NCI-H1930 (cell line): ENCODE measurements at places on chromosomes 6 and 20.

GRCh38 chr6:24522228-24523176 lies 27.7 kb downstream of the ALDH5A1 start:
- no peak for DNase-seq

DNA sequence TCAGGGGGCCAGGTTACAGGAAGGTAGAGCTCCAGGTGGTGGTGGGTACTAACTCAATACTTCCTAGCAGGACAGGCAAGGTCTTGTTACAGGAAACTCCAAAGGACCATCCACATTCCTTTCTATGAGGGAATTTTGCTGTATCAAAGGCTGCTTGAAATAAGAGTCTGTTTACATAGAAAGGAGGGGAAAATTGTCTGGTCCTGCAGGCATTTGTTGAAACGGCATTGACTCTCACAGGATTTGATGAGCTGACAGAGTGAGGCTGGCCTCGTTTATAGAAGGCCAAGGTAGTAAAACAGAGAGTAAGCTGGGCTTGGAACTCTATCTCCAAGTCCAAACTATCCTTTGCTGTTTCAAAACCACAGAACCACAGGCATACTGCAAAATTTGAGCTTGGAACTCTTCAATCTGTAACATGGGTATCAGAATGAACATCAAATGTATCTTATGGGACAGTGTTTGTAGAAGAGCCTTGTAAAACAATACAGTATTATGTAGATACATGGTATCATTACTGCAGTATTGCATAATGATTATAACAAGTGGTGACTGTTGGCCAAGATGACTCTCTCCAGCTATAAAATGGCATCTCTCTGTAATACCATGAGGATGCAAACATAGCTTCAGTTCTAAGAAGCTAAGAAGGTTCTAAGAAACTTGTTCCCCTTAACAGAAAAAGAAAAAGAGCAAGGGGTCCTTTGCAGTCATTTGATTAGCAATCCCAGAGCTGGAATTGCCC lies 61.5 kb downstream of the TRAM2 start:
- no peak for DNase-seq

DNA sequence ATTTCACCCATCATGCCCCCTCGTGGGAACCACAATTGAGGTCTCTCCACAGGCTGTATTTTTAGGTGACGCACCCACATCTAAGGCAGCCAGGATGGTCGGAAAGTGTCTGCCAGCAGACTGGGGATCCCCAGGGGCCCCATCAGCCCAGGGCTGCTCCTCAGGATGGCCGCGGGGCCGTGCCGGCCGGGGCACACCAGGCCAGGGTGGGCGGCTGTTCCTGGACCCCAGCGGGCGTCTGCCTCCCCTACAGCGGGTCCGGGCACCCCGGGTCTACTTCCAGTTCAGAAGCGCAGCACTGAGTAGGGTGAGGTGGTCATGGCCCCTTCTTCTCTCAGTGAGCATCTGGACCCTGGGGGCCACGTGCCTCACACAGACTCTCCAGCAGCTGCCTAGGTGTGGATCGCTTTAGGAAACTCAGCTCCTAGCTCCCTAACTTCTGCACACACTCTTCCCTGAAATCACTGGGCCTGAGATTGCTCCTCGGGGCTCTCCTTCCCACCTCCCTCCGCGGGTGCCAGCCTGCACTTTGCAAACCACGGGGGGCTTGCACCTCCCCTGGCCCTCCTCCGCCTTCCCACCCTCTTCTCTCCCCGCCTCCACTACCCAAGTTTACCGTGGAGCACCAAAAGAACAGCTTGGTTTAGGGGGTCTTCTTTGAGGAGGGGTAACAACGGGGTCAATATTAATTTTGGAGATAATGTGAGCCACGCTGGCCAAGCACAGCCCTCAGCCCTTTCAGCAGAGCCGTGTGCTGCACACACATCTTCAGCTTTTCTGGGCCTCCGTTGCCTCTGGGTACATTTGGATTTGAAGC lies 14.2 kb upstream of the FOXC1 start:
- DNase-seq = no peak

DNA sequence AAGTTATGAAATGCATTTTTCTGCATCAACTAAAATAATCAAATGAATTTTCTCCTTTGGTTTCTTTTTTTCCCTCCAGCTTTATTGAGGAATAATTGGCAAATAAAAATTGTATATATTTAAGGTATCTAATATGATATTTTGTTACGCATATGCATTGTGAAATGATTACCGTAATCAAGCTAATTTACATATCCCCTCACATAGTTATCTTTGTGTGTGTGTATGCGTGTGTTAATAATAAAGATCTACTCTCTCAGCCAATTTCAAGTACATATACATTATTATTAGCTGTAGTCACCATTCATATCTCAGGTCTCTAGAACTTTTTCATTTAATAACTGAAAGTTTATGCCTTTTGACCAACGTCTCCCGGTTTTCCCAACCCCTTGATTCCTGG lies 61.1 kb downstream of the SYCP2L start:
- no peak for DNase-seq

DNA sequence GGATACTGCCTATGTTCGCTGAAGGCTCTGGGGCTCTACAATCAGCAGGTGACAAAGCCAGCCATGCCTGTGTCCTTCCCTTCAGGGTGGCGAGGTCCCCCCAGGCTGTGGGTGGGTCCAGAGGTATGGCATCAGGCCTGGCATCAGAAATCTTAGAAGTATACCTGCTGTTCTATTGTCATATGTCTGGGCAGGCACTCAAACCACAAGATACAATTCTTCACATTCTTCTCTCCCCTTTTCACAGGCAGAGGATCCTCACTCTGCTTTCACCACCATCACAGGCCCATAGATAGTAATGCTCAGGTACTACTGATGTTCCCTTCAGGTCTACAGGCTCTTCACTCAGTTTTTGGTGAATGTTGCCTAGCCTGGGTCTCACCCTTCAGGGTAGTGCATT lies 1180.0 kb upstream of the CITED2 start:
- DNase-seq = no peak

- no peak for DNase-seq
These were observed 170.3 kb downstream of the TSHZ2 start for GRCh38 chr20:53142225-53143127.

DNA sequence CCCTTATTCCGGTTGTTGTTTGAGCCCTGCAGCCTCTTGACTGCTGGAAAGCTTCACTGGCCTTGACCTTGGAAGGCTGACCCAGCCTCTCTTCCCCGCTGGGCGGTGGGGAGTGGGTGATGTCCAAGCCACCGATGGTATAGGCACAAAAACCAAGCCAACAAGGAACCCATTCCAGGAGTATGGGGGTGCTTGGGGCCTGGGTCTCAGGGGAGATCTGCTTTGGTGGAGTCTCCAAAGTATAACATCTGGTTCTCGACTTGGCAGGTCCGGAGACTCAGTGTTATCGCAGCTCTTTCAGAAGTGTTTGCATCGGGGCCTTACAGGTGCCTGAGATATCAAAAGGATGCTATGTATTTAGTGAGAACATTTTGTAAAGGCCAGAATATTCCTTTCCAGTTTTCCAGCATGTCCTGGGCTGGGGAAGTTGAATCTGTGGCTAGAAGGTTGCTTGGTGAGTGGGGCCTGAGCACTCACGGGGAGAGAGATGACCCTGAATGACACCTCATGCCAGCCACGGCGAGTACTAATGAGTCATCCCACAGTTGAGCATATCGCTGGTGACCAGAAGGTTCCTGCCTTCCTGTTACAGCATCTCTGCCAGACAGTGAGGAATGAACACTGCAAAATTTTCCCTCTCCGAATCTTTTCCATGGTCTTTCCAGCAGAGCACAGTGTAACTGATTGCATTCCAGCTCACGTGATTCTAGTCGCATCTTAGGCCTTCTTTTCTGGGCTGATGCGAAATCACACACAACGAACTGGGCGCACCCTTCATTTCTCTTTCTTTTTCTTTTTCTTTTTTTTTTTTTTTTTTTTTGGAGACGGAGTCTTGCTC lies 133.9 kb downstream of the ZDHHC14 start:
- DNase-seq = no peak

DNA sequence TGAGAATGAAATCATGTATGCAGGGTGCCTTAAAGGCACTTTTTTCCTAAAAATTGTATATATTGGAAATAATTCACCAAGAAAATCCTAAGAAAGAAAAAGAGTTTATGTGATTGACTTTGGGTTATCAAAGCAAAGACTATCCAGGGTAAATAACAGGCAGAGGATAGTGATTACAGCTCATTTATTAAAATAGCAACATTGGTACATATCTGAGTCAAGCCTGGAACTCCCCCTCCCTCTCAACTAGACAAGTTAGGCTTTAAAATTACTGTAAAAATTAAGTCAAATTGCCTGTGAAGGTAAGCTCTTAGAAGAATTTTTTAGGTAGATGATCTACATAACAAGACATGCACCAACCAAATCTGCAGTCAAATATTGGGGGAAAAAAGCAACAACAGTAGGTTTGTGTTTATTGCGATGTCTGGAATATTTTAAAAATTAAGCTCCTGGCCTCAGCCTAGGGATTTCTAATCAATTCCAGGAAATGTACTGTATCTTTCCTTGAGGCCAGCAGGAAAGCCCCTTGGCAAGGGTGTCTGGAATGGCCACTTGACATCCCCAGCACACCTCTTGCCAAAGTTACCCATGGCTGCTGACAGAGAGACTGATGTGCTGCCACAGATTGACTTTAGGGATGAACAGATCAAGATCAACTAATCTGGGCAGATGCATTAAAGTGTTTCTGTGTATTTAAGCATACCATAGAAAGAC lies 31.2 kb upstream of the HBS1L start:
- no peak for DNase-seq
